ENCODE measurements at places on chromosomes 12 and 14.

GRCh38 chr12:113474635-113475436 lies 3.2 kb upstream of the LHX5 start:
- no peak for DNase-seq

- DNase-seq = no peak
These were observed 5.5 kb downstream of the HOXC10 start for GRCh38 chr12:53990311-53991076.

DNA sequence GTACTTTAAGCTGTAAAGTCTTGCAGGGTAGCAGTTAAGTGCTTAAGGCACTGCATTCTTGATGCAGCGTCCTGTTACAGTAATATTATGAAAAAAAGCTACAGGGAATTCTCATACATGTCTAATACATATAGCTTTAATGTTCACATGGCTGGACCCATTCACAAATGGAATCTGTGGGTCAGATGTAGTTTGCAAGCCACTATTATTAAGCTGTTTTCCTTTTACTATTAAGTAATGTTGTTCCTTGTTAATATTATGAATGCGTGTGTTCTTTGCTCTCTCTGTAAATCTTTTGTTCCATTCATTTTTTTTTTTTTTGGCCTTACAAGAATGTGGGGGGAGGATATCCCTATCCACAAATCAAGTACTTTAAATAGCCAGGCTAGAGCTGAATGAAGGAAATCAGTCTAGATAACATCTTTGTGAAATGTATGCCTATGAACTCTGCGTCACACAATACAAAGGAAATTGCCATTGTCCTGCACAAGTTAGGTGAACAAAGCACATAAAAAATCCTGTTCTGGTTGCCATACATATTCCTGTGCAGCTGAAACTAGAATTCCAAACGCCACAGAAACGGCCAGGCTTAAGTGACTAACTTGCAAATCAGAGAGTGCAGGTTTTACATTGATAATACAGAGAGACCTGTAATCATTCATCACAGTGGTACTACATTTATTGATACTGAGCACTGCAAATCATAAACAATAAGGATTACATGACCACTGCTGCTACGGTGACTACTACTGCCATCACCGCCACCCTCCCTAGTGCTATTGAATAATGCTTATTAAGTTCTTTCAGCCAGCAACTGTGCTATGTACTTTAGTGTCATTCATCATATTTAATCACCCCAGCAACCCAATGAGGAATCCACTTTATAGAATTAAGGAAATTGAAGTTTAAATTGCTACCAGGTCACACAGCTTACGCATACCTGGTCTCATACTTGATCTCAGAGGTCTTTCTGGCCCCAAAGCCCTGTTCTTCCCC lies 111.9 kb downstream of the HMGA2 start:
- peak; percentile 59 for DNase-seq

DNA sequence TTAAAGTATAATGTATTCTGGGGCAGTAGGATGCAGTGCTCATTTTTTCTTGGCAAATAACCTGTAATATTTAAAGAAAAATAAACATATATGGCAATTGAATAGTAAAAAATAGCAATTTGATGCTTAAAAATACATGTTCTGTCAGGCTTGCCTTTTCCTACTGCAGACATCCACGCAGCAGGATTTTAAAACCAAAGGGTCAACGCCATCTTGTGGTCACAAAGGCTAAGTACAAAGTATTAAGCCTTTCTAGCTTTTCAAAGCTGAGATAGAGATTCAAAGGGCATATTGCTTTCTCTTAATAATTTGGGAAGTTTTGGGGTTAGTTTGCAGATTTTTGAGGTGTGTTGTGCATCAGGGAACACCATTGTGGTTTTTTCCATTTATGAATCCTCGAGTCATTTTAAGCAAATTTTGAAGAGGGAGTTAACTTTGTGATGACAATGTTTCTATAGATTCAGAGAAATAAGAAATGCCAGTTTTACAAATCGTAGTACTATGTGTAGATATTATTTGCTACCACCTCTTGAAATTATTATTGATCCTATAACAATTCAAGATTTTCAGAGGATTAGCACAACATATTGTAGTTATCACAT lies 4.7 kb upstream of the CCER1 start:
- DNase-seq = peak; percentile 57

GRCh38 chr12:106974511-106974910 lies 12.4 kb downstream of the MTERF2 start:
- no peak for DNase-seq

- DNase-seq = no peak
These were observed 5.4 kb downstream of the GAPDH start for GRCh38 chr12:6539707-6540134.

DNA sequence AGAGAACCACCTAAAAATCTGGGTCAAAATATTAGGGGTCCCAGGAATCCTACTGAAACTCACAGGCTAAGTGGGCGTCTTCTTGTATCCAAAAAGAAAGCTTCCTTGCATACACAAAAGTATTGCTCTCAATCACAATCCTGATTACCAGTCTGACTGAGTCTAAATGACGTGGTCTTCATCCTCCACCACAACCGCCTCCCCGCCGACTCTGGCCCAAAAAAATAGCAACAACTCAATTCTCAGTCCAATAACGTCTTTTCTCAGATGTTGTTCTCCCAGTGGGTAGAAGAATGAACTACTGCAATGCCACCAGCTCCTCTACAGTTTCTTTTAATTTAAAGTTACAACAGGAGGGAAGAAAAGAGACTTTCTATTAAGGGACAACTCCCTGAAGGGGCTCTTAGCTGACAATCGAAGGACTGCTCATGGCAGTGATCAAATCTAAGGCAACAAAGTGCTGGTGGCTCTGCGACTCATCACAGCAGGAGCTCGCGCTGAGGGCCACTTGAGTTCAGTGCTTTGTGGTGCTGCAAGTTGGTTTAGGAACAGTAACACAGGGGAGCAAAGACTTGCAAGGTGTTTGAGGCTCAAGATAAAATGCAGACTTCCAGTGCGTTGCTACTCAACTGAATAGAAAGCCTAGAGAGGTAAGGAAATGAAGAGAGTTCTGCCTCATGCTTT lies 394.1 kb downstream of the BCAT1 start:
- DNase-seq = no peak

GRCh38 chr12:4939418-4940023 lies 29.8 kb downstream of the KCNA1 start:
- DNase-seq = no peak

DNA sequence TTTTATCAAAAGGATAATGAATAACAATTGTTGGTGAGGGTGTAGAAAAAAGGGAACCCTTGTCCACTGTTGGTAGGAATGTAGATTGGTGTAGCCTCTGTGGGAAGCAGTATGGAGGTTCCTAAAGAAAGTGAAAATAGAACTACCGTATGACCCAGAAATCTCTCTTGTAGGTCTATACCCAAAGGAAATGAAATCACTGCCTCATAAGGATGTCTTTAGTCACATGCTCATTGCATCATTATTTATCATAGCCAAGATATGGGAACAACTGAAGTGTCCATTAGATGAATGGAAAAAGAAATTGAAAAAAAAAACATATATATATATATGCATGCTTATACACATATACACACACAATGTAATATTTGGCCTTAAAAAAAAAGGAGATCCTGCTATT lies 158.8 kb upstream of the NPAS3 start:
- peak; percentile 22 for DNase-seq

DNA sequence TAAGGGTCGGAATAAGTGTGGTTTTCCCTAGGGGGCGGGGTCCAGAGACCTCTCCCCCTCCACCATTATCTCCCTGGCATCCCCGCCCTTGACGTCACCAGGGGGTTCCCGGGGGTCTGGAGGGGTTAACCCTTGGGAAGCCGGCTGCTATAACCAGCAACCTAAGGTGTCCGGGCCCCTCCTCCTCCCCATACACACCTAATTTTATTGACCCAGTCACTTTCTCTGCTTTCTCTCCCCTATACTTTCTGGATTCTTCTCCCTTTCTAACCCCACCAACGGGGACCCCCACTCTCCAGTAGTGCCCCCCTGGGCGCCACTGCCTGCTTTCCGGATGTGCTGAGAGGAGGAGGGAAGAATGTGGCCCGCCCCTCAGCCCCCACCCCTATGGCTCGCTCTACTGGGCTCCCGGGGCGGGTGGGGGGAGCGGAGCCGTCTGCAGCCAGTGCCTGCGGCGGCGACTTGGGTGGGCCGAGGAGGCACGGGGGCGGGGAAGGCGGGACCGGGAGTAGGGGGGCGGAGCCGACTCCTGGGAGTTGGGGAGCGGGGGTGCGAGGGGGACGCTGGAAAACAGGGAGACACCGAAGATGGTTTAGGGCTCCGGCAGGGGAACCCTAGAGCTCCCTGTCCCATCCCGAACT lies 1.8 kb downstream of the GLI1 start:
- DNase-seq = peak; percentile 88

DNA sequence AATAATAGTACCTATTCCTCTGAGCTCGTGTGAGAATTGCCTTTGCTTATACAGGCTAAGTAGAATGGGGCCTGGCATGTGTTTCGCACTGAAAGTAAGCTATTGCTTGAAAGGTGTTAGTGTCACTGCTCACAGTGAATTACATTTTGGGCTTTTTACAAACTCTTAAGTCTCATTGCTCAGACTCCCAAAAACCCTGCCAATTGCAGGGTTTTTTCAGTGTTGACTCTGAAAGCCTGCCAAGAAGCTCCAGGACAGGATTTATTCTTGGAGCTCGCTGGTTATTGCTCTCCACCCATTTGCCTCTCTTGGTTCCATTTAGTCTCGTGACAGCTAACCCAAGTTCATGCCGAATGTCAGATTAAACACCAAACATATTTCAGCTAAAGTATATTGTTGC lies 39.8 kb downstream of the NOPCHAP1 start:
- peak; percentile 52 for DNase-seq

- no peak for DNase-seq
These were observed 249.5 kb downstream of the APAF1 start for GRCh38 chr12:98894412-98895085.

DNA sequence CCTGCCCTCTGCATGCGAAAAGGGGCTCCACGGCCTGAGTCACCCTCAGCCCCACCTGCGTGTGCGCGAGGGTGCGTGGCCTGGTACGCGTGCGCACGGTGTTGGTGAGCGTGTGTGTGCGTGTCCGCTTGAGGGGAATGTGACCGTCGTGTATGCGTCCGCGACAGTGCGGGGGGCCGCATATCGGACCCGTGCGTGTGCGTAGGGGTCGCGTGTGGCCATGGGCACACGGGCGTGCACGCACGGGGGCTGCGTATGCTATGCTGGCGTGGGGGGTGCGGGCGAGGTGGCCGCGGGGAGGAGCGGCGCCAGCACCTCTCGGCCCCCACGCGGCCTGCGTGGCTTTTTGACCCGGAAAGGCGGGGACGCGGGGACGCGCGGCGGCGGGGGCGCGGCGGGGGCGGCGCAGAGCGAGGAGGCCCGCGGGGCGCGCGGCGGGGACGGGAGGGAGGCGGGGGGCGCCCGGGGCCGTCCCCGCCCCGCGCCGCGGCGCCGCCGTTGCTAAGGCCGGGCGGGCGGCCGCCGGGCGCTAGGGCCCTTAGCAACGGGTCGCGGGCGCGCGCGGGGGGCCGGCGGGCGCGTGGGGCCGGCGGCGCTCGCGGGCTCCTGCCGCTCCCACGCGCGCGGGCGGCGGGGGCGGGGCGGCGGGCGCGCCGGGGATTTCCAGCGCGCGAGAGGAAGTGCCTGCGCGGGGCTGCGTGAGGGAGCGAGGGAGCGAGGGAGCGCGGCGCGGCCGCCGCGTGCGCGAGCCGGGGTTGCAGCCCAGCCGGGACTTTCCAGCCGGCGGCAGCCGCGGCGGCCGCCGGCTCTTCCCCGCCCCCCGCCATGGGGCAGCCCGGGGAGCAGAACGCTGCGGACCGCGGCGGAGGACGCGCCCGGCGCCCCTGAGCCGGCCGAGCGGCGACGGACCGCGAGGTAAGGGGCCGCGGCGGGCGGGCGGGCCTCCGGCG lies at the start of gene TRAF3:
TRAF3 (plus strand) TSS at position 689 of the 950 bp plus-strand sequence. CDS start 92,753 bp downstream, outside the sequence.
- peak; percentile 69 for DNase-seq

DNA sequence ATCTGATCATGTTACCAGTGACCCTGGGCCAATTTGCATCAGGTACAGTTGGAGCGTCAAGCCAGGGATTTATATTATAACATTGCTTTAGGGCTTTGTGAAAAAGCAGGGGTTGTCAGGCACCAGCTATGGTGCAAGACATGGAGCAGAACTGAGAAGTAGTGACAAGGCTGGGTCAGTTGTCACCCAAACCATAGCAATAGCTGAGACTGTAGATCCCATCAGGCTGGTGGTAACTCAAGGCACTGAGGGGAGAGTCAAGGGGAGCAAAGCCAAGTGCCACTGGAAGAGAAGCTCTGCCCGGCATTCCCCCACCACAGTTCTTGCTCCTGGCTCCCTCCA lies 16.9 kb downstream of the BCL2L14 start:
- DNase-seq = no peak

GRCh38 chr12:122394626-122395194 lies 27.8 kb downstream of the CLIP1 start:
- peak; percentile 33 for DNase-seq

GRCh38 chr12:82783435-82783834 lies 96.7 kb downstream of the TMTC2 start:
- DNase-seq = no peak

DNA sequence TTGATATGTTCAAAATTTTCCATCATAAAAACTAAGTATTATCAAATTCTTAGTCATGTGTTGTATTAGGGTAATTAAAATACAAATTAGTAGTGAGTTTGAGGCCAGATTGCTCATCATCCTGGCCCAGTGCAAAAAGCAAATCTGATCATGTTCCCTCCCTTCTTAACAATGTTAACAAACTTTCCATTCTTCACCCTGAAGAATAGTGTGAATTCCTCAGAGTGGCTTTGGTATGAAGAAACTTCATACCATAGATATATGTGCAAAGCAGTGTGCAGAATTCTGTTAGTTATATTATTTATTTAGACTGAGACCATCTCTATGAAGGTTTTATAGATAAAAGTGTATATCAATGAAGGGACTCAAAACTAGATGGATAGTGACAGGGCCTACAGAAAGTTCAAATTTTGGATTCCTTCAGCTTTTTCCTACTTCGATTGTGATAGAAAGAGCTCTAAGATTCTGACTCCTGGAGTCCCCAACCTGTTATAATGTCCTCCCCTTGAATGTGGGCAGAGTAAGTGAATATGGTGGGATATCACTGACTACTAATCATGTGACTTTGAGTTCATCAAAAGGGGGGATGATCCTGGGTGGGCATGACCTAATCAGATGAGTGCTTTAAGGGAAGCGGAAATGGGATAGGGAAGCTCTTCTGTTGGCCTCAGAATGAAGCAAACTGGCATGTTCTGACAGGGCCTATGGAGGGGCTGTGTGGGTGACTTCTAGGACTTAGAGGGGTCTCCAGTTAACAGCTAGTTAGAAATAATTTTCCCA lies 271.4 kb downstream of the BTG1 start:
- peak; percentile 21 for DNase-seq

GRCh38 chr14:58712357-58712756 lies 74.6 kb downstream of the DACT1 start:
- peak; percentile 53 for DNase-seq
